ENCODE measurements at places on chromosomes 16 and 17.

DNA sequence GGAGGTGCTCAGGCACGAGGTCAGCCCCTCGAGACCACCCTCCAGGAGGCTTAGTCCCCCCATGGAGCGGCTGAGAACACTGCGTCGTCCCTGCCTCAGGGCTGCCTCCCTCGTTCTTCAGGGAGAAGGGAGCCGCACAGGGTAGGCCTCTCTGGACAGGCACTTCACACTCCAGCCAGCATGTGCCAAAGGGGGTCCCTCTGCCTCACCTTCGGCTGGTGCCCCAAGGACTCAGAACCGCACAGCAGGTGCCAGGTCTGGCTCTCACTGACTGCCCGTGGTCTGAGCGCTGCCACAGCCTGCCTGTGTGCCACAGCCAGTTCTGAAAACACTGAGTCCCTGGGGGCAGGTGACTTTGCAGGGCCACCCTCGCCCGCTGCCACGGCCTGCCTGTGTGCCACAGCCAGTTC lies 7.1 kb downstream of the P2RX5 start:
- no peak for DNase-seq

DNA sequence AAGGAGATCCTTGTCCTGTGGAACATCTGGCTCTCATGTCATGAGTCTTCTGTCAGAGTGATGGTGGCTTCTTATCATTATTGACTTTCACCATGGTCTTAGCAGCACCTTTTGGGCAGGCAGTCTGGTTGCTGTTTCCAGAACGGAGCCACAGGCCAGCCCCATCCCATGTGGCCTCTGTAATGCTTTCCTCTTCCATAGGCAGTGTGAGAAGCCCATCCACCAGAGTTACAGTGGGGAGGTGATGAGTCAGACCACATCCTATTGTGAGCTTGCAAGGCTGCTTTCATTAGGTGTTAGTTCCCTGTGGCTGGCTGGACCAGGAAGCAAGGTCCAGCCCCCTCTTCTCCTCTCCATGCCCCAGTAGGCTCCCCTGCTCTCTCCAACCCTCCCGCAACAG lies 30.8 kb upstream of the SPACA3 start:
- no peak for DNase-seq

GRCh38 chr17:74187761-74188160 lies 15.7 kb upstream of the RPL38 start:
- DNase-seq: no peak

DNA sequence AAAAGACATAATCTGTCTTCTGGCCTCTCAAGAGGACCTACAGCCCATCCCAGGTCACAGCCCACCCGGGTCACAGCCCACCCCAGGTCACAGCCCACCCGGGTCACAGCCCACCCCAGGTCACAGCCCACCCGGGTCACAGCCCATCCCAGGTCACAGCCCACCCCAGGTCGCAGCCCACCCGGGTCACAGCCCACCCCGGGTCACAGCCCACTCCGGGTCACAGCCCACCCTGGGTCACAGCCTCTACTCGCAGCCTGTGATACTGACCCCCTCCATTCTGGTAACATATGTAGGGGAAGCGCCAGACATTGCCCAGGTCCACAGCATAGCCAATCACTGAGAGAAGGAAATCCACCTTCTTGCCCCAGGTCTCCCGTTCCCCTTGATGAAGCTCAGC lies 14.2 kb downstream of the SLC6A4 start:
- DNase-seq: no peak

- DNase-seq: no peak
These were observed 30.6 kb downstream of the METRNL start for GRCh38 chr17:83109793-83110645.

DNA sequence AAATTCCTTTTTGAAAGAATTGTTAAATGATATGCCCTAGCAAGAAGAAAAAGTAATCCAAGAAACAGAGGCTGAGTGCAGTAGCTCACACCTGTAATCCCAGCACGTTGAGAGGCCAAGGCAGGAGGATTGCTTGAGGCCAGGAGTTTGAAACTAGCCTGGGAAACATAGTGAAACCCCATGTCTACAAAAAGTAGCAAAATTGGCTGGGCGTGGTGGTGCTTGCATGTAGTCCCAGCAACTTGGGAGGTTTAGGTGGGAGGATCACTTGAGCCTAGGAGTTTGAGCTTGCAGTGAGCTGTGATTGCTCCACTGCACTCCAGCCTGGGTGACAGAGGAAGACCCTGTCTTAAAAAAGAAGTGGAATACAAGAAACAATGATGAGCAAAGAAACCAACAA lies 56.1 kb downstream of the NT5M start:
- DNase-seq: no peak
